ENCODE measurements at places on chromosomes 3 and 15.
A peak's percentile ranks its signal among the peaks of the same experiment; 100 is the strongest.

DNA sequence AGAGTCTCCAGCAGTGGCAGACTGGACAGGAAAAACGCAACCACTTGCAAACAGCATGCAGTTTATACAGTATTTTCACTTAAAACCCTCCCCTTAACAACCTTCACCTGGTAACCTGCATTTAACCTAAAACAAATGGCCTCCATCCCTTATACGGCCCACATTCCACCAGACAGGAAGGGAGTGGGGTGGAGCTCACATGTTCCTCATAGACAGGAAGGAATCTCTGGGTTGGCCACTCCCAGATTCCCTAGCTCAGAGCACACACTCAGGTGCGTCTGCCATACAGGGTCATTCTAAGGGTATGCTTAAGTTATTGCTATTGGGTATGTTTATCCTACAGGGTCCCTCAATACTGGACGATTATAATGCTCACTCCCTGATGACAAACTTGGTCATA lies 16.8 kb upstream of the ABHD2 start:
- DNase-seq, result no peak

DNA sequence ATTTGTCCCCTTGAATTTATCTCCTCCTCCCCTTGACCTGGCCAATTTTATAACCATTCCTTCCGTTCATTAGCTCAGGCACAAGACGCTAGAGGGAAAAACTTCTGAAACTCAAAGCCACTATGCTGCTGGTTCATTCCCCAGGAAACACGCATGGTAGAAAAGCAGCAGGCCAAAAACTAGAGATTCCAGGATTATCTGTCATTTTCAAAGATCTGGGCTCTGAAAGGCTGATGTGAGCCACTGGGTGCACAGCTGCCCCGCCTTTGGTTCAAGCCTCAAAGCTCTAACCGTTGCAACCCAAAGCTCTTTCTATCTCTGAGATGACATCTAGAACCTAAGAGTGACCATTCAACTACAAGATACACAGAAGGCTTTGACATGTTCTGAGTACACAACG lies 6.1 kb downstream of the ANP32A start:
- no peak for DNase-seq

DNA sequence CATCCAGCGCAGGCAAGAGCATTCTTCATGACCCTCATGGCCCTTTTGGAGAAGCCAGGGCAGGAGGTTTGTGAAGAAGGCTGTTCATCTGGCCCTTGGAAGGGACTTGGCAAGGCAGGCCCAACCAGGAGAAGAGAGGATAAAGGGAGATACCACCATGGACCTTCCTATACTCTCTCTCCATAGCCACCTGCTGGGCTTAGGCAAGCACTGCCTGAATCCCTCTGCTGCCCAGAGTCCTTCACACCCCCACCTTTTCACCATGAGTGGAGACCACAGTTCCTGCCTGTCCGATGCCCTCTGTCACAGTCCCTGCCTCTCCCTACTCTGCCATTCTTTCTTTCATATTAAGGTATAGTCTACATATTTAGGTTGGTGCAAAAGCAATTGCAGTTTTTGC lies 10.6 kb upstream of the SFMBT1 start:
- no peak for DNase-seq

DNA sequence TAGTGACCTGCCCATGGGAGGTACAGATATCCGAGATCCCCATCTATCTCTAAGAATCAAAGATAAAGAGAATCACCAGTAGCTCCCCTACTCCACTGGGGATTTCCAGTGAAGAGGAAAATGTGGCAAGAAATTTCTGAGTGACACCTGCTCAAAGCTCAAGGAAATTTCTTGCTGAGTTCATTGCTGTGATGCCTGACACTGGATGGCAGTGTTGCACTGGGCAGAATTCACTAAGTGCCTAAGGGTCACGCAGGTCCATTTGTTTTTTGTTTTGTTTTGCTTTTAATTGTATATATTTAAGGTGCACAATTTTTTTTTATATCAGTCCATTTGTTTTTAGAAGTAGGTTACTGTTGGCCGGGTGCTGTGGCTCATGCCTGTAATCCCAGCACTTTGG lies 109.5 kb upstream of the KCNAB1 start:
- no peak for DNase-seq

GRCh38 chr3:140715035-140715434 lies 37.2 kb downstream of the TRIM42 start:
- no peak for DNase-seq

DNA sequence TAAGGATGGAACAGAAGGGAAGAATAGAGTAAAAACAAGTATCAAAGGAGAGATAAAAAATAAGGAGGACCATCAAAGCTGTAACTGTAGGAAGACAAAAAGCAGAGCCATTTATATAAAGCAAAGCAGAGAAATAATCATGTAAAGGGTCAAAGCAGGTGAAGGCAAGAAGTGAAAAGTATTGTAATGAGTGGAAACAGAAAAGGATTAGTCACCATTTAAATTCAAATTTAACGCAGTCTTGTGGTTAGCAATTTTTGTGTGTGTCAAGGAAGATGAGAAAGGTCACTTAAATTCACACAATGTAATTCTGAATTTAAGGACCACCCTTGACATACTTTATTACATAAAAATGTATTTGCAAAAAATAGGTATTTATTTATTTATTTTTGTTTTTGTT lies 567.8 kb downstream of the ROBO1 start:
- no peak for DNase-seq

DNA sequence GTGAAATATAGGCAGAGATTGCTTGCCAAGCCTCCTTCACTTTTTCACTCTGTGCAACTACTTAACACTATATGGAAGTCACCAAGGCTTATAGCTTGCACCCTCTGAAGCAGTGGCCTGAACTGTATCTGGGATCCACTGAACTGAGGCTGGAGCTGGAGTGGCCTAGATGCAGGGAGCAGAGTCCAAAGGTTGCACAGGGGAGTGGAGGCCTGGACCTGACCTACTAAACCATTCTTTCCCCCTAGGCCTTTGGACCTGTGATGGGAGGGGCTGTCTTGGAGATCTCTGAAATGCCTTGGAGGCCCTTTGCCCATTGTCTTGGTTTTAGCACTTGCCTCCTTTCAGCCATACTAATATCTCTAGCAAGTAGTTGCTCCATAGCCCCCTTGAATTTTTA lies 57.5 kb downstream of the P2RY1 start:
- no peak for DNase-seq

- DNase-seq, result no peak
These were observed 291.9 kb upstream of the NR2F2 start for GRCh38 chr15:96038650-96039049.

DNA sequence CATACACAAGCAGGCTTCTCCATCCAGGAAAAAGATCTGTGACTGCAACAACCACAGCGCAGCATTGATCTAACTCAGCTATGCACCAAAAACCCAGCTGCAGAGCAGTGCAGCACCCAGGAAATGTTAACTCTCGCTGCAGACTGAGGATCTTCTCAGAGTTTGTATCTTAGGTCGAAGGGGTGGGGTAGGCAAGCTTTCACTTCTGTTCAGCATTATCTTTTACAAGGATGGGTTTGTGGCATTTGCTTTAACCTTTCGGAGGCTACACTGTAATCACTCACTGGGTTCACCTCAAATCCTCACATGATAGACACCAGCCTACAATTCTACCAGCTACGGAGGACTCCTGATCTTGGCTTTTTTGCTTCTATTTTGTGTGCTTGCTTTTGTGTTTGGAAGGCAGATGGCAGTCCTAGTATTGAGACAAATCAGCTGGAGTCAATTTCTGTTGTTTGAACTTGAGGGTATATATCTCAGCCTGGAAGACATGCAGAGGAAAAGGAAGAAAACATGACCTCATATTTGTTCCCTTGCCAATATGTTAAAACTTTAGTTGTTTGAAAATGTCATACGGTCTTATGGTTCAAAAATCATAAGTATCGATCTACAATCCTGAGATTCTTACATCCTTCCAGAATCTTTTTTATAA lies 25.2 kb downstream of the LRRK1 start:
- no peak for DNase-seq

DNA sequence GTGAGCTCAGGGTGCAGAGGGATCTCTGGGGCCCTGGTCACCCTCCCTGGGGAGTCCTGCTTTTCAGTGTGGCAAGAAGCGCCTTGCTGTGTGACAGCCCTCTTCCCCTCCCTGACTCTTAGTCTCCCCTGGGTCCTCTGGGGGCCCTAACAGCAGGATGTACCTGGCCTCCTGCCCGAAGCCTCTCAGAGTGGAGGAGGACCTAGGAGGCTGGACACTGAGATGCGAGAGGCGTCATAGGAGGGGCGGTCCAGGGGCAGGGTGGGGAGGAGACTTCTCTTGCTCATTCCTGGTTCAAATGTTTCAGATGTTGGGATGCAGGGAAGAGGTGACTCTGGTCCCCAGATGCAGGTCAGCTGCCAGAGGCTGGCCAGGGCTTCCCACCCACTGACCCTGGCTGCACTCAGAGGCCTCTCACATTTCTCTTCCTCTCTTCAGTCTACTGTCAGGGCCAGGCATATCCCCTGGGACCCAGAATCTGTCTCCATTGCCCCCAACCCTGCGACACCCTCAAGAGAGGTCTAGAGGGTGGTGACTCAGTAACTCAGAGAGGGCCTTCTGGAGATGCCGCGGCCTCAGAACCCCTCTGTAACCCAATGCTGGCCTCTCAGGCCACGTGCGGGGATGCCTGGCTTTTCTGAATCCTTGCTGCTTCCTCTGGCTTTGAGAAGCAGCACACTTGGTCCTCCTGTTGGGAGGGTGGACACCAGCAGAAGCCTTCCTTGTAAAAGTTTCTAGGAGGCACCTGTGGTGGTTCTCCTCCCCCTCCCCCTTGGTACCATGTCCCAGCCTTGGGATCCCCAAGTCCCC lies 25.9 kb downstream of the SNX33 start:
- DNase-seq, result no peak

DNA sequence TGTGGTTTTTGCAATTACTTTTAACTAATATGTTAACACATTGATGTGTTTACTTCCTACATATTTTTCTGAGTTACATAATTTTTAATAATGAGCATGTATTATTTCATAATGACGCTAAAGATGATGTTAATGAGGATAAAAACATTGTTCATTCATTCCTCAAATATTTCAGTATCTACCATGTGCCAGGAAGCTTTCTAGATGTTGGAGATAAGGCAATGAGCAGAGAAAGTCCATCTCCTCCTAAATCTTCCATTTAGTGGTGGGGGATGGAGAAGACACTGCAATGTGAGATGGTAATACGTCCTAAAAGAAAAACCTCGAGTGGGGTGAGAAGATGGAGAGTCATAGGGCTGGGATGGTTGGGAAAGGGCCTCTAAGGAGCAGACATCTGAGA lies 132.7 kb downstream of the MYLK start:
- no peak for DNase-seq

DNA sequence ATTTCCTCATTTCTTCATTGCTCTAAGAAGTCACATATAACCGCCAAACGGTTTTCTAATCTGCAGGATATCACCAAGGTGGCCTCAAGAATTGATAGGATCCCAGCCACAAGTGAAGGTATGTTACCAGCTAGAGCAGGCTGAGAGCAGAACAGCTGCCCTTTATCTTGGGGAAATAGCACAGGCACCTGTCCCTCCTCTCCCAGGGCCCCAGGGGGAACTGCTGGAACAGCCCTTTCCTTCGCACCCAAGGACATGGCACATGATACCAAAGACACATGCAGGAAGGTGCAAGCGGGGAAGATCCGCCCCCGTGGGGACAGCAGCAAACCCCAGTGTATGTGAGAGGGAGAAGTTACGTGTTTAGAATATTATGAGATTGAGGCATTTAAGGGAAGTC lies 35.3 kb downstream of the HOMER2 start:
- no peak for DNase-seq

DNA sequence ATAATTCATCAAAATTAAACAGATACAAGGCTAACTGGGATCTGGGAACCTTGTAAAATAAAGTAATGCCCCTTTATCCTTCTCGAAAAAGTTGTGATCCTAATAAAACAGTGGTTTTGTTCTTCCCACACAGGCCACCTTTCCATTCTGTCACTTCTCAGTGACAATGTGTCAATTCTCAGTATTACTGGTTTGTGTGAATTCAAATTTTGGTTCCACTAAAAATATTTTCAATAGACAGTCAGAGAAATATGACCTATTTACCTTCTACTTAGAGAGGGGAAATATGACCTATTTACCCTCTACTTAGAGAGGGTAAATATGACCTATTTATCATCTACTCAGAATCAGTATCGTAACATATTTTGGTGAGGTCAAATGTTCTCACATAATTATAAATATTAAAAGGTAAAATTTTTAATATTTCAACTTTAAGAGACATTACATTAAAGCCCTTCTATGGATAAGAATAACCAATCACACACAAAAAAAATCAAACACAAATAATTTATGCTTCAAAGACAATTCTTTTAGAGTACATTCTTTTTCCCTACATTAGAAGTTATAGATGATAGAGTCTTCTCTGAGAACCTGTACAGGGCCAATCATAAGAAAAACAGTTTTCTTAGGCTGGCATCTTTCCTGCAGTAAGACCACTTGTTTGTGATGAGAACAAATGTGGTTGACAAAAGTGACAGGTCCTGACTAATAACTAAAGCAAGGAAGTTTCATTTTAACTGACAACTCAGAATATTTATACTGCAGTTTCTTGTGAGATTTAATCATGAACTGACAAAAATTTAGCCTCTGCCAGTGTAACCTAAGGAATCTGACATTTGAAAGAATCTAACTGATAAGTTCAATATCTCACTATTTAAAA lies 323.3 kb downstream of the DIPK2A start:
- peak; percentile 6 for DNase-seq

DNA sequence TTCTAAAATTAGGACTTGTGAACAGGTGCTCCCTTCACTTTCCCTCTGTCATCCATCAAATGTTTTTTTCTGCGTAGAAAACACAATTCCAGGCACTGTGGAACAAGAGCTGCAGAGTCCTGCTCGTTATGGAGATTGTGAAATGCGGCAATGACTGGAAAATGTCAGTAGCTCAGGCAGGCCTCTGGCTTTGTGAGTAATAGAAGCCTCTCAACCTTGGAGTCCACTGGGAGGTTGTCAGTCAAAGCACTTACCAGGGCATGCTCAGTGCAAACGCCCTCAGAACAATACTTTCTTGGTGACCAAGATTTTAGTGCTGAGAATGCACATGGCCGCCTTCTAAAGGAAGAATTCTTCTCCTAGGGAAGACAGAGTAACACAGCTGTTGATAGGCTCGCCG lies 26.7 kb upstream of the MED12L start:
- no peak for DNase-seq

- no peak for DNase-seq
These were observed 116.5 kb downstream of the LPP start for GRCh38 chr3:188270423-188270972.

- no peak for DNase-seq
These were observed 332.3 kb downstream of the FOXP1 start for GRCh38 chr3:71251156-71251775.

DNA sequence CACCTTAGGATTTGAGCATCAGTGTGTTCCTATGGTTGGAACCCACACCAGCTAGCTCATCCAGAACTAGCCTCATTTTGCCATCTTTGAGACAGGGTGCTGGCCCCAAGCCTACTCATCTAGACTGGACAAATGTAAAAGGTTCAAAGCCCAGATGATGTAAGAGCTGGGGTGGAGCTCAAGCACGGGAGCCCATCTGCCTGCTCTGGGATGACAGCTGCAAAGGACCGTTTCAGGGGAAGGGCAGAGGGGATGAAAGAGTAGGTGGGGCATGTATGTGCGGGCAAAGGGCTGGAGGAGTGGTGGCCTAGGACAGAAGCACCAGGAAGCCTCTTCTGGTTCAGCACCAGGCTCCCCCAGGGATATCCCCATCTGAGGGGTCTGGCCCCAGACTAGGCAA lies 15.8 kb downstream of the CLK3 start:
- DNase-seq, result no peak

GRCh38 chr15:69042531-69042930 lies 28.0 kb downstream of the NOX5 start:
- no peak for DNase-seq
